CD4-positive, alpha-beta T cell treated with Interleukin-4 for 4 hours (primary cell): ENCODE measurements at places on chromosomes 1 and 21.

DNA sequence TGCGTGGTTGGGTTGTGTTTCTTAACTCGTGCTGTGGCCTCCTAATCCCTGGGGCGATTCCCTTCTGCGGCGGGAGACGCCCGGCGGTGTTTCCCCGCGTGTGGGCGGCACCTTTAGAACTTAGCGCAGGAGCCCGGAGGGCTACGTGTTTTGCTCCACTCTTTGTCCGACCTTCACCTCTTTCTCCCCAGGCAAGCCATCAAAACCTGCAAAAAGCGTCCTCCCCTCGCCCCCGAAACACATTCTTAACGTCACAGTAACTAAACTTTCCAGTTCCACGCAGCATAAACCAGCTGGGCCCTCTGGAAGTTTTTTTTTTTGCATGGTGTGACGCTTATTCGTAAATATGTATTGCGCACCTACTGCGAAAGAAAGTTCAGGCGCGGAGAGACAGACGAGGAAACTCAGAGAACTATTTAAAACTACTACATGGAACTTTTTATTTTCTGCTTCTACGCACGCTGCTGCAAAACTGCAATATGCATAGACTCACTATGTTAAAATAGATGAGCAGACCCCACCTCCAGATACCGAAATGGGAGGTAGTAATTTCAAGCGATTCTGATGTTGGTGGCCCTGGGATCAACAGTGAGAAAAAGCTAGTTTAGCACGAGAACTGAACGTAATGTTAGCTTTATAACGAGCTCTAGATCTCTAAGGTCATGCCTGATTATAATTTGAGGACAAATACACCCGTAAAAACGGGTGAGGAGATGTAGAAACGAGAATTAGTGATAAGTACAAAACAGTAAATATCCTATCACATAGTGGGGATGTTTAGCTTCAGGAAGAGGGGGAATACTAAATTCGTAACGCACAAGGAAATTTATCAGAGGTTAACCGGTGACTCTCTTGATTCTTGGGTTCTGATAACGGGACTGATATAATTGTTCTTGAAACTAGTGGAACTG is 920 bp downstream of the MTR start:
- no peak for DNase-seq

DNA sequence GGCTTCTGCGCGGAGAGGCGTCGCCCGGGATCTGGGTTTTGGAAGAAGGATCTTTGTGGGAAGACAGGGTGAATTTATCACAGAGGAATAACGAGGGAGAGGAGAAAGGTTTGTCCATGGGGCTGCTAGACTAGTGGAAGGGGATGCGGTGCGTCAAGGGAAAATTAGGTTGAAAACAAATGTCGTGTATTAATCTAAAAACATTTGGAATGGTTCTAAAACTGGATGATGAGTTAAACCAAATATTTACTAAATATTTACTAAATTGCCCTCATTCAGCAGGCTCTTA is 647 bp downstream of the RO60 start:
- no peak for DNase-seq

- DNase-seq: no peak
Measured at GRCh38 chr1:243268751-243269460, 13.1 kb downstream of the SDCCAG8 start.

- no peak for DNase-seq
Measured at GRCh38 chr1:231432996-231433395, 10.9 kb upstream of the EGLN1 start.

- no peak for DNase-seq
Measured at GRCh38 chr21:42913476-42913875, 12.0 kb downstream of the ERVH48-1 start.

- no peak for DNase-seq
Measured at GRCh38 chr1:50966991-50967390, 3.1 kb upstream of the CDKN2C start.

DNA sequence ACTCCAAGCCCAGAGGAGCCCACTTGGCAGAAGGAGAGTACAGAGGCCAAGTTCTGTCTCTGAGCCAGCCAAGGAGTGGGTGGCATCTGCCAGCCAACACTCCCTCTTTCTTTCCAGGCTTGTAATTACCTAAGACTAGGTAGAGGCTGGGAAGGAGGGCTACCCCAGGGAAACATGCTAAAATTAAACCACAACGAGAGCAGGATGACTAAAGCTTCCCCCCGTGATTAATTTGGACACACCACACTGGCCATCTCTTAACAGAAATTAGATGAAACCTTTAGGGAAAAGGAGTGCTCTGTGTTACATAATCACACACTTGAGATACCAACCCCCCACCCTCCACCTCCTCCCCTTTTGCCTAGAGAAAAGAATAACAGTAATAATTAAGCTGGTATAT is 102.1 kb upstream of the ZC3H12A start:
- no peak for DNase-seq

DNA sequence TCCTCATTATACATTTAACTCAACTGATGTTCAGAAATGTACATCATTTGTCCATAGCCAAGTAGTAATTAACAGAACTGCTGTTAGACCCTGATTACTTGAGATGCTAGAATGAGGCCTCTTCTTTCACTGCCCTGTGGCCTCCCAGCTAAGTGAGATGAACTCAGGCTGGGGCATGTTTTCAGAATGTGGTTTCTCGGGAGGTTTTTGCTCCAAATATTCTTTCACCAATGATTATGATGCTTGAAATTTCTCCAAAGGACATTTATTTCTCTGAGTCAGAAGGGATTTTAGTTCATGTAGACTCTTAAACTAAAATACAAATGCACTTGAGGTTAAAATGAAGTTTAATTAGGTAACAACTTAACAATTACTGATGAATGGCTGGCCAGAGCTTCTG is 34.6 kb upstream of the ADAMTS5 start:
- DNase-seq: no peak

GRCh38 chr1:172276120-172276818 is 144.2 kb upstream of the C1orf105 start:
- no peak for DNase-seq

DNA sequence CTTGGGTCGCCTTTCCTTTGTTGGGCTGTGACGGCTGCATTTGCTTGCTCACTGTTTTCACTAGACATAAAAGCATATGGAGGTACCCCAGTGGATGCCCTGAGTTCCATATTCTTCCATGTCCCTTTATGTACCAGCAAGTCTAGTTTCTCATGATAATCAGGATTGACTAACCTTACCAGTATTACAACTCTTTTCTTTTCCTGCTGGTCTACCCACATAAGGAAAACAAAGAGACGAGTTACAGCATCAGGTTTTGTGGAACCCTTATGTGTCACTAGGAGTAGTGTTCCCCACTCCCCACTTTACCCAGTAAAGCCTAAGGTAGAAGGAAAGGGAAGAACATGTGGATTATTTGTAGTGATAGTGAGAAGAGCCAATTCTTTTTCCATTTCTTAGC is 16.4 kb upstream of the CENPF start:
- DNase-seq: no peak

DNA sequence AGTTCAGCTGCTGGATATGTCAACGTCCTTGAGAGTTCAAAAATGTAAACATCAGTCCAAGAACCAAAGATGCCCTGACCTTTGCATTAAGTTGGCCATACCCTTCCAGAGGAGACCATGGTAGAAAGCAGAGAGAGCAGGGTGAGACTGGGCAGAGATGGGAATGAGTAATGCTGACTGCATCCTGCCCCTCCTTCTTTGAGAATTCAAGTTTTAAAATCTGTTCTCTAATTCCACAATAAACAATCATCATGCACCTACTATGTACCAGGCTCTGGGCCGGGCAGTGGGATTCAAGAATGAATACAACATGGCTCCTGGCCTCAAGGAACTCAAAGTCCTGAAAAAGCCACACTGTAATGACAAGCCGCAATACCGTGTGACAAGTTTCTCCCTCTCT is 3.9 kb upstream of the HAO2 start:
- no peak for DNase-seq
